Stimulated activated CD4-positive, alpha-beta T cell treated with anti-CD3 and anti-CD28 coated beads, Interleukin-4, amount 100 ng/mL, for 48 hours (primary cell): ENCODE measurements at places on chromosomes 6 and 20.

- DNase-seq: no peak
These were observed 144.3 kb downstream of the F13A1 start for GRCh38 chr6:6176127-6176526.

GRCh38 chr6:115896538-115897129 lies 164.1 kb downstream of the FRK start:
- DNase-seq: no peak

- no peak for DNase-seq
These were observed 1.8 kb downstream of the FOXO3 start for GRCh38 chr6:108562503-108562993.

GRCh38 chr6:41777551-41778285 lies 2.0 kb downstream of the FRS3 start:
- no peak for DNase-seq
